MCF 10A (cell line): ENCODE measurements at places on chromosomes 16 and 17.

- no peak for DNase-seq
Measured at GRCh38 chr17:20306924-20307323, 160.4 kb downstream of the LGALS9B start.

- no peak for DNase-seq
Measured at GRCh38 chr17:17176341-17176740, 29.8 kb downstream of the PLD6 start.

GRCh38 chr16:22424161-22424937, 49.9 kb upstream of the CDR2 start:
- no peak for DNase-seq

- DNase-seq = no peak
Measured at GRCh38 chr16:3922241-3922640, 41.7 kb upstream of the CREBBP start.

DNA sequence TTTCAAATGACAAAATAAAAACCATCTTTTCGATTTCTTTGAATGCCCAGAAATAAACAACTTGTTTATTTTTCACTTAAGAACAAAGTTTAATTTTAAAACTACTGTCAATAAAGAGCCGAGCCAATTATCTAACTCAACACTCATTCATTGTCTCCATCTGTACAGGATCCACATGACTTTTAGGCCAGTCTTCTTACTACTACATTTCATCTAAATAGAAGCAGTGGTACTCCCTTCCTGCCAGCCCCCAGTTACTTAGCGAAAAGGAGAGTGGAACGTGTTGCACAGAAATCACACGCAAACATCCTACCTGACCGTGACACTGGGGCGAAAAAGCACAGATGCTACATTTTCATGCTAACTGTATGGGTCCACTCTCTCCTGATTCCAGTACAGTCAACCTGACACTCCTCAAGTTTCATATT, 1.2 kb downstream of the GNA13 start:
- DNase-seq = no peak

DNA sequence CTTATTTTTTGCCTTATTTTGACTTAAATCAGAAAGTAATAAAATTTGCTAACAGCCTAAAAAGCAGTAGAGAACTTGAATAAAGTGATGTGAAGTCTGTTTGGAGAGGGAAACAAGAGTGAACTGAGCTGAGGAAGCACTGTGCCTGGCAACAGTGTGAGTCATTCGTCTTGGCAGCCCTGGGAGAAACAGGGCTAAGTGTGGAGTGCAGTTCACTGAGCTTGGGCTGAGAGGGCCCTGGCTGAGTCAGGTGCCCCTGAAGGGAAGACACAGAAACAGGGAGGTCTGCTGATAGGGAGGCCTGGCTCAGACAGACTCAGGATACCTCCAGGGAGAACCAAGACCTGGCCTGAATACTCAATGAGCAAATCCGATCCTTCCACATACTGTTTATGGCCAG, 132.1 kb downstream of the HS3ST4 start:
- no peak for DNase-seq

DNA sequence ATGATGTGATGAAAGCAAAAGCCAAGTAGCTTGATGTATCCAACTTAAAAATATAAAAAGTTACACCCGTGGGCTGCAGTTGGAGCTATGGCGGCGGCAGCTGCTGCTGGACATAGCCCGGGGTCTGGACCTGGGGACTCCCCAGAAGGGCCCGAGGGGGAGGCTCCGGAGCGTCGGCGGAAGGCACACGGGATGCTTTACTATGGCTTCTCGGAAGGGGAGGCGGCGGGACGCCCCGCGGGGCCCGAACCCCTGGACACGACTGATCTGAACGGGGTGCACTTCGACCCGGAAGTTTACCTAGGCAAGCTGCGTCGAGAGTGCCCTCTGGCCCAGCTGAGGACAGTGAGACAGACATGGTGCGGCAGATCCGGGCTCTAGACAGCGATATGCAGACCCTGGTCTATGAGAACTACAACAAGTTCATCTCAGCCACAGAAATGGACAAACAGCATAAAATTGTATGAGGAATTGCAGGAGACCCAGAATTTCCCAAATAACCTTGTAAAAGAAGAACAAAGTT, 109.5 kb upstream of the EEF2KMT start:
- no peak for DNase-seq

- peak; percentile 89 for DNase-seq
Measured at GRCh38 chr17:39238311-39238972, 12.7 kb upstream of the STAC2 start.

DNA sequence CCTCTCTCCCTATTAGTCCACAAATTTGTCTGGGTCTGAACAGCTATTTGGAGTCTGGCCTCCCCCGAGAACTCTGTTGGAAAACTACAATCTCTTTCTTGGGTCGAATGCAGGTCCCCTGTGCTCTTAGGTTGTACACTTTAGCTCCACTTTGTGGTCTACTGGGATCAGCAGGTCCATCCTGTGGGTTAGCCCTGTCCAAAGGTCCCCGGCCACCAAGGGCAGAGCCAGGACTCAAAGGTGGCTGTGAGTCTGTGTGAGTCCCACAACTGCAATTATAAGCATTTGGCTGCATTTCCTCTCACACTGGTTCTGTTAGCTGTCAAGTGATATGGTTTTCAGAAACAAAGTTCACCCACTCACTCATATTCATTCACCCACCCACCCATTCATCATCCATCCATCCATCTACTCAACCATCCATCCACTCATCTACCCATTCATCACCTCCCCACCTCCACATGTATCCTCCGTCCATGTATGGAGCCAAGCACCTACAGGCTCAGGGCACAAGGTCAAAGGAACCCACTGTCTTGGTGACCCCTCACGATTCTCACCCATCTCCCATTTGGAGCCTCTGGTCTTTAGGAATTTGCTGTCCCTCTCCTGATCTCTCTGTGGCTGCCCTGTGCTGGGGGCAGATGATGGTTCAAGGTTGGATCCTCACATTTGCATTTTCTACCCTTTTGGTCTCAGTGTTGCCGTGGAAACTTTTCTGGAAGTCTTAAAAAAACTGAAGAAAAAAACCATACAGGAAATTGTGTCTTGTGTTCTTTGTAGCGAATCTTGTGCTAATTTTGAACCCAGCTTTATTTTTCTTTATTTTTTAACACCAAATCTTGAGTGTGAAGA, 45.8 kb downstream of the IRF8 start:
- DNase-seq = no peak

DNA sequence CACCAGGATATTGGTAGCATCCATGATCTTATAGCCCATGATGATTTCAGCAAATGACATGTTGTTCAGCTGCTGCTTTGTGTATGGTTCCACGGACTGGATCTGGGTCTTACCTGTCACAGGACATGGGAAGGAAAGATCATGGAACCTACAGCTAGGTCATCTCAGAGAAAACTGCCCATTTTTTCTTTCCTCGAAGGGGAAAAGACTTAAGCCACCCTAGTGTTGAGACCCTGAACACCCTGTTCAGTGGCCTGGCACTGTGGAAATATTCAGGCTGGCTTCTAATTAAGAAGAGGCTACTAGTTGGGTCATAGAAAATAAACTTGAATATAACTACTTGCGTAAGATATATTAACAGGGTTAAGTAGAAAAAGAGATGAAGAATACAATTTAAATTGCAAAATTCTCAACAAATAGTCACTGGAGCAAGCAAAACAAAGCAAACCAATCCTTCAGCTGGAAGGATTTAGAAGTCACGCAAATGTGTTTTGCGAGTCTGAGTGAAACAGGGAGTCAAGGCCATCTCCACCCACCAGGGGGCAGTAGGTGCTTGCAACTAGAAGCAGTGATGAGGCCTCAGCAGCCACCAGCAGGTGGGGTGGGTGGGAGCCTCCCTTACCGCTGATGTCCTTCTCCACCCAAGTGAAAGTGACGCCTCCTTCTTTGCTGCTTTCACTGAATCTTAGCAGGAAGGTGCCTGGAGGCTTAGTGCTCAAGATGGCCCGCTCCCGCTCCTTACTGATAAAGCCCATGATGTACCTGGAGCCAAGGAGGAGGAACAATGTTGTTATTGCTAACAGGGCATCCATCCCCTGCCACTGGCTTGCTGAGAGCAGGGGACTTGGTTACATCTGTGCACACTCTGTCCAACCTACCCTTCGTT, 34.3 kb downstream of the STAT5A start:
- peak; percentile 93 for DNase-seq

- DNase-seq = no peak
Measured at GRCh38 chr16:49995720-49996119, 29.3 kb upstream of the CNEP1R1 start.

DNA sequence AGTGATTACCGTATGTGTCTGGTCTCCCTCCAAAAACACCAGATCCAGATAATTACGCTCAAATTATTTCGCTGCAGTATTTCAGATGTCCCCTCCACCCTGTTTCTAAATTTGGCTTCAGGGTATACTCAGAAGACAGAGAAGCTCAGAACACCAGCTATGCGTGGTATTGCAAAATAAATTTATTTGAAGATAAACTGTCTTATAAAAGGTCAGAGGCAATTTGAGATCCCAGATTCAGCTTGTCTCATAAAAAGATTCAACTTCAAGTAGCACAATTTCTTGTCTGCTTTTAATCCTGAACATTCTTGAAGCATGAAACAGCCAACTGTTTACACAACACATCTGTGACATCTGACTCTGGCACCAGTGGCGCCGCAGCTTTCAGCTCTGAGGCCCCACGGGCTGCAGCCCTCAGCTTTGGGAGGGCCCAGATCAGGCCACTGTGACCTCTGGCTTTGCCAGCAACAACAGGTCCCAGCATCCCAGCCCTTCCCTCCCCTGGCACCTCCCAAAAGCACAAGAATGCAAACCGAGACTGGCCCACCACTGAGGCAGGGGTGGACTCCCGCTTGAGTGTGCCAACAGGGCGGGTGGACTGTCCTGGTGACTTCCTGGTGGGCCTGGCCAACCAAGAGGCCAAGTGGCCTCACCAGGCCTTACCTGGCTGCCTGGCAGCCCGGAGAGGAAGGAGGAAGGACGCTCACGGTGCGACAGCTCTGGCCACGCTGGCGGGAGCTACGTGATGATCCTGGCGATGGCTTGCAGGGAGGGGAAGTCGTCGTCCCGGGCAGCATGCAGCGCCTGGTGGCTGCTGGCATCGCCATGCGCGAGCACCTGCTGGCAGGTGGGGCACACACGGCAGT, 8.0 kb downstream of the SYNGR3 start:
- no peak for DNase-seq

DNA sequence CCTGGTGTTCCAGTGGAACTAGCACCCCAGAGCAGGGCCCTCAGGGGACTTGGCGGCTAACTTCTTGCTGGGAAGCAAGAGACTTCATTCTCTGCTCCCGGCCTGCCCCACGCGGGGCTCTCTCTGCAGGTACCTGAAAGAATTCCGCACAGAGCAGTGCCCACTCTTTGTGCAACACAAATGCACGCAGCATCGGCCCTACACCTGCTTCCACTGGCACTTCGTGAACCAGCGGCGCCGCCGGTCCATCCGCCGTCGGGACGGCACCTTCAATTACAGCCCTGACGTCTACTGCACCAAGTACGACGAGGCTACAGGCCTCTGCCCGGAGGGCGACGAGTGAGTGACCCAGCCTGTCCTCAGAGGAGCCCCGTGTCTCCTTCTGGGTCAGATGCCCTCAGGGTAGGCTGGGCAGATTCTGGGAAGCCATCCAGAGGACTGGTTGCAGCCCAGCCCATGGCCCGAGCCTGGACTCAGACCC, 25.1 kb downstream of the UNK start:
- no peak for DNase-seq
